Femur (tissue), 1 donor: ENCODE measurements at places on chromosomes 16 and 17.

DNA sequence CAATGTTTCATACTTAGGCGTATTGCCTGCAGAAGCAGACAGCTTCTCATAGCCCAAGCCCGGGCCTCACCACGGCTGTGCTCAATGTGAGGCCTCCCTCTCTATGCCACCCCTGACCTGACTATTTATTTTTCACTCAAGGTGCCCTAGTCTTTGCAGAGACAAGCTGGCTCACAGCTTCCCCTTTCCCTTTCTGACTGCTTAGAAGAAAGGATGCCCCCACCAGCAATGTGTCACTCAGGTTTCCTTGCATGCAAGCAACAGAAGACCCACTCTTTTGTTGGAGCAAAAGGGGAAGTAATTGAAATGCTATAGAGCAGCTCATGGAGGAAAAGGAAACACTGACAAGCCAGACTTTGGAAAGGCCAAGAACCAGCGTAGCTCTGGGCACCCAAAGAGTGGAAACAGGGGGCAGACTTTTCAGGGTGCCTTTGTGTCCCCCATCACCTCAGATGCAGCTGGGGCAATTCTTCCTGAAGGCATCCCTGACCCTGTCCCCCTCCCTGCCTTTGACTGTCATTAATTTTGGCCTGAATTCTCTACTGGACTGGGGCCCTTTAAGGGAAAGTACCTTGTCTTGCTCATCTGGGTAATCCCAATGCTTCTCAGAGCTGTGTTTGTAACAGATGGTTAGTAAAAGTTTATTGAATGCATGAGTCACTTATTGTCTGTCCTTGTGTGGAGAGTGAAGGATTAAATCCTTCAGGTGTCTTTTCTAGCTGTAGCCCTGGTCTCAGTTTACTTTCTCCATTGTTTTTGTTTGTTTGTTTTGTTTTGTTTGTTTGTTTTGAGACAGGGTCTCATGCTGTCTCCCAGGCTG, 17.8 kb downstream of the RGS9 start:
- DNase-seq: no peak

DNA sequence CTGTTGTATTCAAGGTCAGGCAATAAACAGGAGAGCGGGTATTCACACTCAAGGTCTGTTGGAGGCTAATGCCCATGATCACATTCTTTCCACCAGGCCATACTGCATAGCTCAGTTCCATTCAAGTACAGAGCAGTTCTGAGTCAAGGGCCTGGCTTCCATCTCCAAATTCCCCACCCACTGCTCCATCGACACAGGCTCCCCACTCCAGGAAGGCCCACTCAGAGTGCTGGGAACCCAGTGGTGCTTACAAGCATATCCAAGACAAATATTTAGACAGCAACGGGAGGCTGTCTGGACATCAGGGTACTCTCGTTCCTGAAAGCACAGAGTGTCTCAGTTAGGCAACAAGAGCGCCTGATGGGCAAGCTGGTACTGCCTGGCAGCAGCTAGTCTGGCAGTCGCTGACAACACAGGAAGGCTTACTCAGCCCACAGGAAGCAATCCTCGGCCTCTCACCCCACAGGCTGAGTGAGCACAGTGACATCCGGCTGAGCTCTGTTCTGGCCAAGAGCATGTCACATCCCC, 40.9 kb downstream of the RFFL start:
- DNase-seq: peak; percentile 73

- DNase-seq: no peak
These were observed 373.7 kb upstream of the SALL1 start for GRCh38 chr16:51524555-51525373.

GRCh38 chr17:49949634-49950033, 19.4 kb upstream of the DLX4 start:
- no peak for DNase-seq

GRCh38 chr17:72972263-72972951, 120.1 kb downstream of the SLC39A11 start:
- no peak for DNase-seq

DNA sequence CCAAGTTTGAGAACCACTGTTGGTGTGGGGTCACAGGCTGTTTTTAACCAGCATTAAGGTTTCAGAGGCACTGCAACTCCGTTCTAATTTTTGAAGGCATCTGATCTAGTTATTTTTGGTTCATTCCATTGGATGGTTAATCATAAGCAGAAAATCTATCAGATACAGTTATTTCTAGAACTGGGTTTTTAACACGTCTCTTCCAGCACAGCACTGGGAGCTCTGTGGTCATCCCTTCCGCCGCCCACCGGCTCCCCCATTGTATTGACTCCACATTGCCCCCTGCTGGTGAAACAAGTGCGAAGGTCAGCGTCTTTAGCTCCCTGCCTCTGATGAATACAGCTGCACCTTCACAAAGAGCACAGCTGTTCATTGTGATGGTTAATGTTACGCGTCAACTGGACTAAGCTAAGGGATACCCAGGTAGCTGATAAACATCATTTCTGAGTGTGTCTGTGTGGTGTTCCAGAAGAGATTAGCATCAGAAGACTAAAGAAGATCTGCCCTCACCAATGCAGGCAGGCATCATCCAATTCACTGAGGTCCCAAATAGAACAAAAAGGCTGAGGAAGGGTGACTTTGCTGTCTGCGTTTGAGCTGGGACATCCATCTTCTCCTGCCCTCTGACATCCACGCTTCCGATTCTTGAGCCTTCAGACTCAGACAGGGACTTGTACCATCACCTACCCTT, 8.5 kb downstream of the CCL18 start:
- no peak for DNase-seq

- DNase-seq: no peak
These were observed 173.7 kb downstream of the HS3ST3B1 start for GRCh38 chr17:14474591-14474990.

GRCh38 chr16:8958344-8959167, 5.2 kb downstream of the USP7 start:
- peak; percentile 46 for DNase-seq
